ENCODE measurements at places on chromosomes 12 and 14.
A peak's percentile ranks its signal among the peaks of the same experiment; 100 is the strongest.

GRCh38 chr12:94769776-94770759, 119.7 kb upstream of the TMCC3 start:
- peak; percentile 46 for DNase-seq

DNA sequence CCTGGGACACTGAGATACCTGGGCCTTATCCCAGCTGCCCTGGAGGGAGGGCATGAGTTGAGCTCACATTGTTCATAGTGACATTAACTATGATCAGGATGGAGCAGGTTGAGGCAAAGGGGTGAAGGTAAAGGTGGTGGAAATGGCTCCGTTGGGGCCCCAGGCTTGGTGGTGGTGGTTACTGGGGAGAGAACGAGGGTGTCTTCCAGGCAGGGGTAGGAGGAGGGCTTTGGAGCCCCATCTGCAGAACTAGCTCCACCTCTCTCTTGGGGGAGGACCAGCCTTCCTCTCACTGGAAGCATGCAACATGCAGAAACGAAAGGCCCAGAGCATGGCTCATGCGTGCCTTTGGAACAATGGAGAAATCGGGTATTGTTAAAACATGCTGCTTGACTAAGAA, 217.0 kb downstream of the SLC41A2 start:
- no peak for DNase-seq

- no peak for DNase-seq
Observed at GRCh38 chr12:14256121-14256520, 109.4 kb upstream of the ATF7IP start.

DNA sequence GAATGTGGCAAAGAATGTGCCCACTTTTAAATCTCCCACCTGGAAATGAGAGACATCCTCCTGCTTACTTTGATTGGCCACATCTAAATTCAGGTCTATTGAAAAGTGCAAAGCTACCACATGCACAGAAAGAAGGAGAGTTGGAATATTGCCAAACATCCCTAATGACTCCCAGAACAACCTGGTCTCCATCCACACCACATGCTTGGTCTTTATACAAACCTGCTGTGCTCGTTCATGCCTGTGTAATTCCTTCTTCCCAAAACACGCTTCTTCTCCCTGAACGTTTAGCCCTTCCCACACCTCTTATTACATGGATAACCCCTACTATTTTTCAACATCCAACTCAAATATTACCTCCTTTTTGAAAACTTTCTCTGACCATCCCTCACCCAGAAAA, 66.2 kb upstream of the BCL2L14 start:
- DNase-seq, result no peak

GRCh38 chr12:104336115-104336514, 32.6 kb downstream of the EID3 start:
- no peak for DNase-seq

GRCh38 chr14:49896966-49897365, 4.1 kb downstream of the ARF6 start:
- DNase-seq, result peak; percentile 19

DNA sequence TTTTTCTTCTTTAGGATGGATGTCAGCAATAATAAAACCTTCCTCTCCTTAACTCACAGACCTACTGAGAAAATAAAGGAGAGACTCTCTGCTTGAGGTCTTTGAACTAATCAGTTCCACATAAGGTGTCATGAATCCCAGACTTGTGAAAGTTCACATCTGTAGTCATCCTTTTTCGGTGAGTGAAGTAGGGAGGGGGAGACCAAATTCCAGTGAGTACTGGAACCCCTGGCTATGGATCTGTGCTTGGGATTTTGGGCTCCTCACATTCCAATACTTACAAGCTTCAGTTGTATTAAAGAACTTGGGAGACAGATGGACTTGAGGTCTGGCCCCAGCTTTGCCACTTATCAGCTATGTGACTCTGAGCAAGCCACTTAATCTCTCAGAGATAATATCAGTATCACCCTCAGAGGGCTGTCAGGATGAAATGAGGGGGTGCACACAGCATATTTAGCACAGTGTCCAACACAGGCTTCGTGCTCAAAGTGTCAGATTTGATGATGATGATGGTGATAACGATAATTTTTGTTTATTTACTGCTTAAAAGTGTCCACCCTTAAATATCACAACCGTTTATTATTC, 34.8 kb upstream of the APPL2 start:
- DNase-seq, result no peak

DNA sequence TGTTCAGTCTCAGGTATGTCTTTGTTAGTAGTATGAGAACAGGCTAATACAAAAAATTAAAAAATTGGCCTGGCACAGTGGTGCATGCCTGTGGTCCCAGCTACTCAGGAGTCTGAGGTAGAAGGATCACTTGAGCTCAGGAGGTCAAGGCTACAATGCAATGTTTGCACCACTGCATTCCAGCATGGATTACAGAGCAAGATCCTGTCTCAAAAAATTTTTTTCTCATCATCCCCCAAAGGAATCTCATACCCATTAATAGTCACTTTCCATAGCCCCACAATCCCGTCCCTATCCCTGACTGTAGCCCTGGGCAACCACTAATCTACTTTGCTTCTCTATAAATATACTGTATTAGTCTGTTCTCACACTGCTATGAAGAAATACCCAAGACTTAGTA, 57.8 kb downstream of the TTC8 start:
- DNase-seq, result no peak

- peak; percentile 44 for DNase-seq
Observed at GRCh38 chr12:132238488-132238854, 90.9 kb downstream of the GALNT9 start.

DNA sequence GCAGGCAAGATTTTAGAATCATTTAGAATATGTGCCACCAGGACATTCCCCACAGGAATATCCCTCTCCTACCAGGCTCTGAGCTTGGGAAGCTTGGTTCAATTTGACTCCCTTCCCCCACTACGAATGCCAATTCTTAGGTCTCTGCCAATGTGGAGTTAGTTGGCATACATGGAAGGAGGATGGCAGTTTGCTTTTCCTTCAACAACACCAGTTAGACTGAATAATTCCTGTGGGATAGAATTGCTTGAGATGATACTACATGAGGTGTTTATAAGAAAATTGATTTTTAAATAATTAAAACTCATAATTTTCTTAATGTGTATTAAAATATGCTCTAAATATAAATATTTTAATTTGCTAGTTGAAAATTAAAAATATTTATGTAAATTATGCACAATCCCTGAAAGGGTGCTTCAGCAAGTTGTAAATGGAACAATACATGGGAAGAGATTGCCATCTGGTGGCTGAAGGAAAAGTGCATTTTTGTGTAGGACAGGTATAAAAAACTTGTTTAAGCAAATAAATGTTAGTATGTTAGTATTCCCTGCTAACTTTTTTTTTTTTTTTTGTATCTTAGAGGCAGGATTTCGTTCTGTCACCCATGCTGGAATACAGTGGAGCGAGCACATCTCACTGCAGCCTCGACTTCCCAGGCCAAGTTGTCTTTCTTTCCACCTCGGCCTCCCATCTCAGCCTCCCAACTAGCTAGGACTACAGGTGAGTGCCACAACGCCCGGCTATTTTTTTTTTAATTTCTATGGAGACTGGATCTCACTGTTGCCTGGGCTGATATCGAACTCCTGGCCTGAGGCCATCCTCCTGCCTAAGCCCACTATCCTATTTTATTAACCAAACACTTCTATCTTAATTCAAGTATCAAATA, 25.8 kb upstream of the STRAP start:
- peak; percentile 82 for DNase-seq

DNA sequence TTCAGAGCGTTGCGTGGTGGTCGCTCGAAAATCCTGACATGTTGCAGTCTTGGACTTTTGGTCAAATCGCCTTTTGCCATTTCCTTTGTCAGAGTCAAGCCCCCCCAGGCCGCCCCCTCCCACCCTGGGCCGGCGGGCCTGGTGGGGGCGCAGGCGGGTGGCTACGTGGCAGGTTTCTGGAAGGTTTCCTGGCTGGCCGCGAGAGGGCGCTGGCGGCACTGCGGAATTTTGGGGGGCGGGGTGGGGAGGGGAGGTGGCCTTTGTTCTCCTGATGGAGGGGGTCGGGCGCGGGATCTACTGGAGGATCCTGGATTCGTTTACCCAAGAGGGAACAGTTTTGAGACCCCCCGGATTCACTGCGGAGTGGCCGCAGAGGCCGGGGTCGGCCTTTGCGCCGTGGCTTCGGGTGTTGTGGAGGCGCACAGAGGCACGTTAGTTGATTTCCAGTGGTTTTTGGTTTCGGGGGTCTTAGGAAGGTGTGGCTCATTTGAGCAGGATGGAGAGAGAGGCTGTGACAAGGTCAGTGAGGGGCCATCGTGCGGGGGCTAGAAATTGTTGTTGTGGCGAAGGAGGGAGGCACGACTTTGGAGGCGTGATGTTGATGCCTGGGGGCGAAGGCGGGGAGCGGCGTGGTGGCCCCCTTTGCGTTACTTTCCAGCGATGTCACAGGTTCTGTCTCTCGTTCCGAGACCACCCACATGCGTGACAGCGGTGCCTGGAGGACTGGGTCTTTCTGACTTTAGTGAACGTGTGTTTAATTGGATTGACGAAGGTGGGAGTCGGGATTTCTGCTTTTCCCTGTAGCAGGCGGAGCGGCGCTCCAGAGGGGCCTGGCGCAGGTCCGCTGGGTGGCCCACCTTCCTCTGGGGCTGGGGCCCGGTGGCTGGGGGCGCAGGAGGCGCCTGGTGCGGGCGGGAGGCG, 1.4 kb downstream of the MEG3 start:
- no peak for DNase-seq

DNA sequence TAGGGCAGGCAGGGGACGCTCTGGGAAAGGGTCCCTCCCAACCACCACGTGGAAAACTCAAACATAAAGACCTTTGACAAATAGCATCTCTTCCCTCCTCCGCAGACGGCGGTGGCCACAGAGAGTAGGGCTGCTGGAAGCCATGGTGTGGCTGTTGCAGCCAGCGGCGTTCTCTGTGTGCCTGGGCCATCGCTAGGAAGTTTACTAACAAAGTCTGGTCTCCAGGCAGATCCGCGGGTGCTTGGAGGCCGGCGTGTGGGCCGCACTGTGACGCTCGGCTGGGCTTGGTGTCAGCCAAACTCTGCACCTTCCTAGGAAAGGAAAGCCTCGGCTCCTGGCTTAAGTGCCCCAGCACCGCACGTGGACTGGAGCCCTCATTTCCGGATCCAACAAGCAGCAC, 65.6 kb downstream of the CCDC88C start:
- DNase-seq, result no peak

GRCh38 chr12:11763760-11764520, 114.5 kb downstream of the ETV6 start:
- DNase-seq, result no peak

DNA sequence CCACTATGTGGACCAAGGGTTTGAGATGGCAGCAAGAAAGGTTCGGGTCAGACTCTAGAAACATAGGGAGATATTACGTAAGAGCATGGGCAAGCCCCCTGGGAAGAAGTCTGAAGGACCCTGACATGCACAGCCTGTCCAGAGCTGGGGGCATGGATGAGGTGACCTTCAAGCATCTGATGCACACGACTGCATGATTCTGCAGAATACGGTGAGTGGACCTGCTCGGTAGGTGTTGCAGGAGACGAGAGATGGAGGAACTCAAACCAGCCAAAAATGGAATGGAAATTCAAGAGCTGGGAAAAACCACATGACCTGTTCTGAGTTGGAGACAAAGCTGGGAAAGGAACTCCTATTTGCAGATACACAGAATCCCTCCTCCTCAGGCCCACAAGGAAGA, 43.6 kb downstream of the ANO2 start:
- no peak for DNase-seq

DNA sequence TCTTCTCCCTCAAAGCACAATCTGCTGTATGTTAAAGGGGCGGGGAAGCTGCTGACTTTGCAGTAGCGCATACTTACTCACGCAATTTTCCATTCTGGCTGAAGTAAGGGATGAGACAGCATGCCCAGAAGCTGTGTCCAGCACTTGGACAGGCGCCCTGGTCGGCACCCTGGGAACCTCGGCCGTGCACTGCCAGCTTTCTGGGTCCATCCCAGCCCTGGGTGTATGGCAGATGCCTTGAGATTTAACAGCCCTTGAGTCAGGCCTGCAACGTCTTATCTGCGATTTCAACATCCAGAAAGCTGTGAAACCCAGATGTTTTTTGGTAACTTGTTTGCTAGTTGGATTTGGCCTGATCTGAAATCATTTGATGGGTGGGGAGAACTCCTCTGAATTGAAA, 16.1 kb downstream of the EML1 start:
- DNase-seq, result no peak

GRCh38 chr12:39984670-39985069, 121.2 kb downstream of the SLC2A13 start:
- DNase-seq, result no peak

GRCh38 chr12:41512497-41512896, 324.4 kb downstream of the PDZRN4 start:
- DNase-seq, result no peak

DNA sequence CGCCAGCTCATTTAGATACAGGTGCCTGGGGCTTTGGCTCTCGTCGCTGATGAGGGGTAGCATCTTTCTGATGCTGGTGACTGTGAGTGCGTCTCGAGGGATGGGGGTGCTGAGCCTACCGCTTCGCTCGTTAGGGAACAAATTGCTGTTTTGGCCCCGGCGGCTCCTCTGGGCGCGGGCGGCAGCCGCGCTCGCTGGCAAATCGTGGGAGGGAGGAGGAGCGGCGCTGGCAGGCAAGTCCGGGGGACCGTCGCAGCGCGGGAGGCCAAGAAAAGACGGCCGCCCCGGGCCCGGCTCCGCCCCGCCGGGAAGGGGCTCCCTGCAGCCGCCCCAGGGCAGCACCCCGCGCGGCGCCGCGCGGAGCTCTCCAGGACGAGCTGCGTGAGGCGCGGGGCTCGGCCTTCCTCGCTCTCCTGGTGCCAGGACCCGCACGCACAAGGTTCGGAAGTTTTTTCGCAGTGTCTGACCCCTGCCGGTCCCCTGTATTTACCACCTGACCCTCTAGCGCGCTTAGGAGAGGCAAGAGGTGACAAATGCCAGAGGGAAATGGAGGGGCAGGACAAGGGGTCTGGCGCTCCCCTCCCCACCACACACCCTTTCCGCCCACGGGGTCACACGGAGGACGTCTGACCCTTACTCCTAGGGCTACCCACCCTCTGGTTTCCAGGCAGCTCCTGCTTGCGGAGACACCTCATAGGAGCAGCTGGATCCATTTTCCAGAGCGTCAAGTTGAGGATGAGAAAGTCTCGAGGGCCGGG, 899 bp upstream of the KCNH3 start:
- DNase-seq, result no peak

DNA sequence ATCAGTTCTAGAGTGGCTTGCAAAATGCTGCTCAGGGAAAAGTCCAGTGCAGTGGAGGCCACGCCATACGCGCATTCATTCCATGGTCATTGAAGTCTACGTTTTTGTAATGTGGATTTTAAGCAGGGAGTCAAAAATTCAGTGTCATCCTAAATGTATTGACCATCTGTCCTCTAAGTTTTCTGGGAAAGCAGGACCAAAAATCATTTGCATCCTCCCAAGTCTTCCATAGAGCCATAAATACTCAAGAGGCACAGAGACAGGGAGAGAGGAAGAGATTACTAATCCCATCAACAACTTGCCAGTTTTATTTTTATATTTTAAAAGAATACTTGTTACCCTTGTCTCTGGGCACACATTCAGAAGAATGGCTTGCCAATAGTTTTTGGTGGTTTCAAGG, 36.9 kb downstream of the RHOJ start:
- no peak for DNase-seq

GRCh38 chr14:102939820-102940561, 17.5 kb downstream of the AMN start:
- no peak for DNase-seq

- peak; percentile 44 for DNase-seq
Observed at GRCh38 chr12:123602651-123603195, 824 bp downstream of the DDX55 start.
